ENCODE measurements at places on chromosomes 12 and 14.

GRCh38 chr14:70108419-70108818, 80.3 kb downstream of the SLC8A3 start:
- DNase-seq, result no peak

- DNase-seq, result peak; percentile 29
Observed at GRCh38 chr12:14948672-14949071, 10.3 kb upstream of the ERP27 start.

DNA sequence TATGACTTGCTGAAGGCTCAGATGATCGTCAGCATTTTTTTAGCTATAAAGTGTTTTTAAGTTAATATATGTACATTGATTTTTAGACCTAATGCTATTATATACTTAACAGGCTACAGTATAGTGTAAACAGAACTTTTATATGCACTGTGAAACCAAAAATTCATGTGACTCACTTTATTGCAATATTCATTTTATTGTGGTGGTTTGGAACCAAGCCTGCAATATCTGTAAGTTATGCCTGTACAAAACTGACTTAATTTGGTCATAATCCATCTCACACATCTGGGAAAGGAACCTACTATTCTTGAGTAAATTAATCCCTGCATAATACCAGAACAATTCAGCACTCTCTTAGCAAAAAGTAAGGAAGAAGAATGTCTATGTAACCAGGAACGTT, 390.7 kb downstream of the SYT1 start:
- DNase-seq, result no peak

GRCh38 chr14:39488600-39488999, 56.4 kb upstream of the FBXO33 start:
- DNase-seq, result no peak

GRCh38 chr14:31950764-31951637, 126.1 kb upstream of the ARHGAP5 start:
- DNase-seq, result no peak

- no peak for DNase-seq
Observed at GRCh38 chr14:77377502-77377844, 294 bp downstream of the SAMD15 start.
